ENCODE measurements at places on chromosomes 6 and 20.

DNA sequence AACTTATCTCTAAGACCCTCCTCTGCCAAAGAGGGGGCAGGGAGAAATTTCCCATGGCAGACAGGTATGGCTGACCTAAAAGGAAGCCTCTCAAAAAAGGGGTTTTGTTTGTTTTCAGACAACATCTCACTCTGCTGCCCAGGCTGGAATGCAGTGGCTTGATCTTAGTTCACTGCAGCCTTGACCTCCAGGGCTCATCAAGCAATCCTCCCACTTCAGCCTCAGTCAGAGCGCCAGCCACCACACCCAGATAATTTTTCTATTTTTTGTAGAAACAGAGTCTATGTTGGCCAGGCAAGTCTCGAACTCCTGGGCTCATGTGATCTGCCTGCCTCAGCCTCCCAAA lies 3.8 kb downstream of the EZR start:
- no peak for DNase-seq
- H3K36me3 ChIP-seq: peaks cover 5% of the 10 kb centered on the region
- H3K4me1 ChIP-seq: peaks cover 71% of the 10 kb centered on the region
- H3K27ac ChIP-seq: peak overlapping the region; percentile 86

GRCh38 chr6:38524436-38525145 lies 115.1 kb downstream of the BTBD9 start:
- peaks cover 2% of the 10 kb centered on the region for H3K4me1 ChIP-seq
- no peak for DNase-seq
- no peak overlapping the region for H3K27ac ChIP-seq
- H3K36me3 ChIP-seq: no peaks in the 10 kb centered on the region

DNA sequence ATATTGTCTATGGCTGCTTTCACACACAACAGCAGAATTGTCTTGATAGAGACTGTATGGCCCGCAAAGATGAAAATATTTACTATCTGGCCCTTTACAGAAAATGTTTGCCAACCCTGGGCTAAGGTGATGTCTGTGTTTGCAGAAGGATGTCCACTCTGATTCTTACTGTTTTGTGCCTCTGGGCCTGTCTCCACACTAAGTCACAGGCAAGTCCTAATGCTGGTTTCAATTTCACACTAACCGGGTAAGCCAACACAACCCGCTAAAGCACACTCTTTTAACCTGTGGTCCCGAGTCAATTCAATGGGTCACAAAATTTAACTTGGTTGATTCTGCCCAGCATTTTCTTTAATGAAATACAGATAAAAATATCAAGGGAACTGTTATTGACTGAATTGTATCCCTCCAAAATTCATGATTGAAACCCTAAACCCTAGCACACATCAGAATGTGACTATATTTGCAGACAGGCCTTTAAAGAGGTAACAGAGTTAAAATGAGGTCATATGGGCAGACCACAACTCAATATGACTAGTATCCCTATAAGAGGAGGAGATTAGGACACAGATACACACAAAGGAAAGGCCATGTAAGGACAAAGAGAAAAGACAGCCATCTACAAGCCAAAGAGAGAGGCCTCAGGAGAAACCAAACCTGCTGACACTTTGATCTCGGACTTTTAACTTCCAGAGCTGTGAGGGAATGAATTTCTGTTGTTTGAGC lies 78.4 kb downstream of the FYN start:
- H3K27ac ChIP-seq: peak overlapping the region; percentile 45
- no peak overlapping the region for H3K4me3 ChIP-seq
- H3K36me3 ChIP-seq: no peaks in the 10 kb centered on the region
- no peaks in the 10 kb centered on the region for H3K27me3 ChIP-seq

- no peak overlapping the region for H3K27ac ChIP-seq
- DNase-seq: peak; percentile 27
- H3K36me3 ChIP-seq: no peaks in the 10 kb centered on the region
- H3K4me3 ChIP-seq: no peak overlapping the region
- no peaks in the 10 kb centered on the region for H3K27me3 ChIP-seq
- no peaks in the 10 kb centered on the region for H3K4me1 ChIP-seq
Measured at GRCh38 chr6:129774697-129775447, 64.9 kb upstream of the ARHGAP18 start.

DNA sequence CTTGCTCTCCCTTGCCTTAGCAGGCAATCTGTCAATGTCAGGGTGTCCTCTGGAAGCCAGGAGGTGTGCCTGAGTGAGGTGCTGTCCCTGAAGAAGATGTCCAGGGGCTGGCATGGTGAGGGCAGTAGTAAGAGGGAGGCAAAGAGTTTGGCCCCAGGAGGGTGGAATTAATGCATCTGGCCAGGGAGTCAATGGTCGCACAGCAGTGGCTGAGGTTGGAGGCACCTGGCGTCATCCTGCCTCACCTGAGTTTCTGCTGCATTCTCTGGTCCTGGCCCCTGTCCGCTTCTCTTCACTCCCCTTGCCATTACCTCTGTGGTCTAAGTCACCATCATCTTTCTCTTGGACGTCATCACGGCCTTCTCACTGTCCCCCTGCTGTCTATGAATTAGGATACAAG lies 206.6 kb downstream of the ZMYND8 start:
- no peak for DNase-seq
- no peaks in the 10 kb centered on the region for H3K4me1 ChIP-seq
- H3K36me3 ChIP-seq: no peaks in the 10 kb centered on the region
- H3K27ac ChIP-seq: no peak overlapping the region
- H3K27me3 ChIP-seq: no peaks in the 10 kb centered on the region

DNA sequence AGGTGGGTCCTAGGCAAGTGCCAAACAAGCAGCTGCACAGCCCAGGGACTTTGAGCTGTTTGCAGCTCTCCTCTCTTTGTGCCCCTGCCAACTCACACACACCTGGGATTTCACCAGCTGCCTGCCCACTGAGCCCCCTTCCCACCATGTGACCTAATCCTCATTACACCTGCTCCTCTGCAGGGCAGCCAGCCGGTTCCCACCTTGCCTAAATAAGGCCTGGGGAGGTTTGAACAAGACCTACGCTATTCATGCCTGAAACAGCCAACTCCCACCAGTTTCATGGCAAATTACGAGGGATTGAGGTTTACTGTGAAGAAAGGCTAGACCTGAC lies 92.6 kb upstream of the SOX4 start:
- no peak for DNase-seq
- no peaks in the 10 kb centered on the region for H3K4me1 ChIP-seq
- no peak overlapping the region for H3K4me3 ChIP-seq
- no peak overlapping the region for H3K27ac ChIP-seq

GRCh38 chr20:58228484-58229197 lies at the start of gene ANKRD60:
ANKRD60 (minus strand) TSS chr20:58228653; CDS start chr20:58228653, 0 bp downstream.
- H3K36me3 ChIP-seq: no peaks in the 10 kb centered on the region
- H3K27me3 ChIP-seq: peaks cover 24% of the 10 kb centered on the region
- H3K4me1 ChIP-seq: no peaks in the 10 kb centered on the region
- H3K4me3 ChIP-seq: no peak within 1 kb of the TSS
- DNase-seq: peak; percentile 59
- no peak within 1 kb of the TSS for H3K27ac ChIP-seq

GRCh38 chr6:131362070-131362469 lies 211.0 kb upstream of the ARG1 start:
- H3K27ac ChIP-seq: no peak overlapping the region
- no peaks in the 10 kb centered on the region for H3K27me3 ChIP-seq
- no peaks in the 10 kb centered on the region for H3K36me3 ChIP-seq
- H3K4me3 ChIP-seq: no peak overlapping the region
- no peak for DNase-seq

DNA sequence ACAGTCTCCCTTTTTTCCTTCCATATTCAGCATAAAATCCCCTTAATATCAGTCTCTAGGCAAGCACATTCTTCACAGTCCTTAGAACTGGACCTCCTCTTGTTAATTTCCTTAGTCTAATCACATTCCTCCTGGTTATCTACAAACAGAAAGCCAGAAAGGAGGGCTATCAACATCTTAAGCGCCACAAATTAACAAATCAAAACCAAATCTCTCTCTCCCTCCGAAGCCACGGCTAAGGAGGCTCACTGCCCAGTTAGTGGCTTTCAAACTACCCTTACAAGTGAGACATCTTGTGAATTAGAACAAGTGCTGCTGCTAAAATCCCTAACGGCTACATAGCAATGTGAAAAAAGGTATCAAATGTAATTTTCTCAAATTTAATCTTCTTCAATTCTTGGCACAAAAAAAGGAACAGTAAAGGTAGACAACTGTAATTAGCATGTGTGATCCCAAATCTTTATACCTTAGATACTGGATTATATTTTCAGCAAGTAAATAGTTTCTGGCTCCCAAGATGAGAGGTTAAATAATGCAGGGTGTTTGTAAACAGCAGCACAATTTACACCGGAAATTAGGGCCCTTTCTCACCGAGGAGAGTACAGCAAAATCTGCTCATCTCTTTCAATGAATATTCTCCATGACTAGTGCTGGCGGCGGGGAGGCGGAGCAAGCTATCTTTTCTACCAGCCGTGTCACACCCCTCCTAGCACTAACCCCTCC lies 1.4 kb upstream of the TRIM39 start:
- H3K36me3 ChIP-seq: peaks cover 11% of the 10 kb centered on the region
- H3K4me3 ChIP-seq: peak overlapping the region; percentile 82
- no peak for DNase-seq
- H3K27ac ChIP-seq: peak overlapping the region; percentile 99

- H3K27ac ChIP-seq: no peak overlapping the region
- no peaks in the 10 kb centered on the region for H3K4me1 ChIP-seq
- H3K27me3 ChIP-seq: no peaks in the 10 kb centered on the region
- no peaks in the 10 kb centered on the region for H3K36me3 ChIP-seq
- H3K4me3 ChIP-seq: no peak overlapping the region
Measured at GRCh38 chr6:138765896-138766655, 7.5 kb upstream of the CCDC28A start.

- no peaks in the 10 kb centered on the region for H3K4me1 ChIP-seq
- no peak overlapping the region for H3K27ac ChIP-seq
- no peaks in the 10 kb centered on the region for H3K36me3 ChIP-seq
- DNase-seq: no peak
Measured at GRCh38 chr6:6246544-6246943, 73.9 kb downstream of the F13A1 start.

GRCh38 chr6:157645201-157645795 lies 177.7 kb upstream of the SNX9 start:
- H3K36me3 ChIP-seq: no peaks in the 10 kb centered on the region
- H3K27me3 ChIP-seq: no peaks in the 10 kb centered on the region
- H3K4me1 ChIP-seq: peaks cover 8% of the 10 kb centered on the region
- H3K27ac ChIP-seq: no peak overlapping the region

GRCh38 chr6:134830940-134831339 lies 119.0 kb downstream of the ALDH8A1 start:
- H3K36me3 ChIP-seq: no peaks in the 10 kb centered on the region
- no peak for DNase-seq
- no peak overlapping the region for H3K27ac ChIP-seq
- H3K4me1 ChIP-seq: no peaks in the 10 kb centered on the region

DNA sequence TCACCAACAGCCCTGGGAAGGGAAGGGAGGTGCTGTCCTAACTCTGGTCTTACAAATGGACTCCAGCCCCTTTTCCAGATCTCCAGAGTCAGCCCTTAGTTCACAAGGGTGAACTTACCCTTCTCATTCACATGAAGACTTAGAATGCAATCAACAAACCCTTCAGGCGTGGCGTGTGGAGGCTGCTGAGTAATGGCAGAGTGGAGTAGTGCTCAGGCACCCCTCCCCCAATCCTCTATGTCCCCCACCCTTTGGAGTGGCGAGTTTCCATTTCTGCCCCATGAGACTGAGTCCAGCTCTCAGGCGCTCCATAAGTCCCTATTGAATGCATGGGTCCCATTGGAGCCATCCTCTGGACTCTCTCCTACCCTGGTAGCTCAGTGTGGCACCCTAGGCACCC lies 3.3 kb downstream of the SNAI1 start:
- peaks cover 16% of the 10 kb centered on the region for H3K4me1 ChIP-seq
- no peaks in the 10 kb centered on the region for H3K36me3 ChIP-seq
- no peak for DNase-seq
- no peaks in the 10 kb centered on the region for H3K27me3 ChIP-seq
- H3K4me3 ChIP-seq: no peak overlapping the region

DNA sequence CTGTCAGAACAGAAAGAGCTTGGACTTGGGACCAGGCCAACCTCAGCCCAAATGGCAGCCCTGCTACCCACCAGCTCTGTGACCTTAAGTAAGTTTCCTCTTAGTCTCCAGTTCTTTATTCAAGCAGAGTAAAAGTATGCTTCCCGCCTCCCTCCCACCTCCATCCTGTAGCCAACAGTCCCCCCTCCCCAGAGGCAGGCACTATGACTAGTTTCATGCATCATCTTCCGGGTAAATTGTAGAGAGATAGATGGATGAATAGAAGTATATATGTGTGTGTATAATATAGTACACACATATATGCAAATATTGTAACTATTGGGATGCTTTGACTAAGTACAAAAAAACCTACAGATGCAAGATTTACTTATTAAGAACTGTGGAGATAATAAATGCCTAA lies 39.5 kb upstream of the B4GALT5 start:
- no peak overlapping the region for H3K27ac ChIP-seq
- H3K4me1 ChIP-seq: no peaks in the 10 kb centered on the region
- H3K27me3 ChIP-seq: no peaks in the 10 kb centered on the region
- no peak overlapping the region for H3K4me3 ChIP-seq

DNA sequence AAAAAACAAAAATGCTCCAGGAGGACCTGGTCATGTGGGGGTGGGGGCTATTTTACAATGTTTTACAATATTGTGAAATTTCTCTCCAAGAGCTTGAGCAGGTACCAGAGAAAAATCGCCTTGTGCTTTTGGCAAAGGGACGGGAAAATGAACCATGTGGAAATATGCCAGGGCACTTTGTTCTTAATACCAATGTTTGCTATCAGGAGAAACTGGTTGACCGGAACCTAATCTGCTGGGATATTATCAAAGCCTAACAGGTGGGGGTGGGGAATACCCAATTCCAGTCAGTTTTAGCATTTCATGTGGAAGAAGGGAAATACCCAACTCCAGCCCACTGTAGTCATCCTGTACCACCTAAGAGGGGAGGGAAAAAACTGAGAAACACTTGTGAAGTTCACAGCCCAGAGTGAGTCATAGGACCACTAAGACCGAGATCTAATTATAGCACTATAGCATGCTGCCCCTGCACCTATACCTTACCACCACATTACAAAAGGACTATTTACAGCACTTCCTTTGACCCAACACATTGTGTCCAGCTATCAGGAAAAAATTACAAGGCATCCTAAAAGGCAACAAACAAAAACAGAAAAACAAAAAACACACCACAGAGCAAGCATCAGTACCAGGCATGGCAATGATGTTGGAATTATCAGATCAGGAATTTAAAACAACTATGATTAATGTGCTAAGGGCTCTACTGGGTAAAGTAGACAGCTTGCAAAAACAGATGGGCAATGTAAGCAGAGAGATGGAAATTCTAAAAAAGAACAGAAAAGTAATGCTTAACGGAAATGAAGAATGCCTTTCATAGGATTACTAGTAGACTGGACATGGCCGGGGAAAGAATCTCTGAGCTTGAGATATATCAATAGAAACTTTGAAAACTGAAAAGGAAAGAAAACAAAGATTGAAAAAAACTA lies 84.1 kb upstream of the POPDC3 start:
- no peaks in the 10 kb centered on the region for H3K27me3 ChIP-seq
- no peak for DNase-seq
- no peaks in the 10 kb centered on the region for H3K36me3 ChIP-seq
- H3K4me1 ChIP-seq: no peaks in the 10 kb centered on the region

GRCh38 chr6:126701676-126702560 lies 362.0 kb downstream of the CENPW start:
- H3K36me3 ChIP-seq: no peaks in the 10 kb centered on the region
- H3K27ac ChIP-seq: no peak overlapping the region
- no peaks in the 10 kb centered on the region for H3K27me3 ChIP-seq
- no peak for DNase-seq
- H3K4me3 ChIP-seq: no peak overlapping the region
